Renal cortical epithelial cell (primary cell): ENCODE measurements at places on chromosomes 4 and X.

GRCh38 chr4:59671037-59671436 is 1529.1 kb upstream of the ADGRL3 start:
- no peak for DNase-seq

DNA sequence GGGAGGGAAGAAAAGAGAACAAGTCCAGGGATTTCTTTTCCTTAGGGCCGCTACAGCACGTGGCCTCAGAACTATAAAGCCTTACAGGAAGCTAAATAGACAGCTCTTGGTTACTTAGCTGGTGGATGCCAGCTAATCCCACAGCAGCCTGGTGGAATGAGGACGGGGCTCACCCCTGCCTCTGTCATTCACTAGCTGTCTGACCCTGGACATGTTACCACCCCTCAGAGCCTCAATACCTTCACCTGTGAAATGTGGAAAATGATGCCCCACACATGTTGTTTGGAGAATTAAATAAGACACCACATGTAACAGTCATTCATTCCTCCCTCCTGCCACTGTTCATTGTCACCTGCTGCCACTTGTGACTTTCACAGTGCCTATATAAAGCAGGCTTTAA is 15.7 kb downstream of the CCKAR start:
- DNase-seq: no peak

DNA sequence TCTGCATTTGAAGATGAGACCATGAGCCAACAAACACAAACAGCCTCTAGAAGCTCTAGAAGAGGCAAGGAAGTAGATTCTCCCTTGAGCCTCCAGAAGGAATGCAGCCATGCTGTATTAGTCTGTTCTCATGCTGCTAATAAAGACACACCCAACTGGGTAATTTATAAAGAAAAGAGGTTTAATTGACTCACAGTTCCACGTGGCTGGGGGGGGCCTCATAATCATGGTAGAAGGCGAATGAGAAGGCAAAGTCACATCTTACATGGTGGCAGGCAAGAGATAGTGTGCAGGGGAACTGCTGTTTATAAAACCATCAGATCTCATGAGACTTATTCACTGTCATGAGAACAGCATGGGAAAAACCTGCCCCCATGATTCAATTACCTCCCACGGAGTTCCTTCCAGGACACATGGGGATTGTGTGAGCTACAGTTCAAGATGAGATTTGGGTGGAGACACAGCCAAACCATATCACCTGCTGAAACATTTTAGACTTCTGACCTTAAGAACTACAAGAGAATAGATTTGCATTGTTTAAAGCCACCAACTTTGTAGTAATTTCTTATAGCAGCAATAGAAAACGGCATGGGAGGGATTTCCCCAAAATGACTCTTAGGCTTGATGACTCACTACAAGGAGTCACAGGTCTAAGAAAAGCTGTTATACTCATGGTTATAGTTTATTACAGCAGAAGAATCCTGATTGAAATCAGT is 284.4 kb upstream of the SFRP2 start:
- DNase-seq: peak; percentile 87

DNA sequence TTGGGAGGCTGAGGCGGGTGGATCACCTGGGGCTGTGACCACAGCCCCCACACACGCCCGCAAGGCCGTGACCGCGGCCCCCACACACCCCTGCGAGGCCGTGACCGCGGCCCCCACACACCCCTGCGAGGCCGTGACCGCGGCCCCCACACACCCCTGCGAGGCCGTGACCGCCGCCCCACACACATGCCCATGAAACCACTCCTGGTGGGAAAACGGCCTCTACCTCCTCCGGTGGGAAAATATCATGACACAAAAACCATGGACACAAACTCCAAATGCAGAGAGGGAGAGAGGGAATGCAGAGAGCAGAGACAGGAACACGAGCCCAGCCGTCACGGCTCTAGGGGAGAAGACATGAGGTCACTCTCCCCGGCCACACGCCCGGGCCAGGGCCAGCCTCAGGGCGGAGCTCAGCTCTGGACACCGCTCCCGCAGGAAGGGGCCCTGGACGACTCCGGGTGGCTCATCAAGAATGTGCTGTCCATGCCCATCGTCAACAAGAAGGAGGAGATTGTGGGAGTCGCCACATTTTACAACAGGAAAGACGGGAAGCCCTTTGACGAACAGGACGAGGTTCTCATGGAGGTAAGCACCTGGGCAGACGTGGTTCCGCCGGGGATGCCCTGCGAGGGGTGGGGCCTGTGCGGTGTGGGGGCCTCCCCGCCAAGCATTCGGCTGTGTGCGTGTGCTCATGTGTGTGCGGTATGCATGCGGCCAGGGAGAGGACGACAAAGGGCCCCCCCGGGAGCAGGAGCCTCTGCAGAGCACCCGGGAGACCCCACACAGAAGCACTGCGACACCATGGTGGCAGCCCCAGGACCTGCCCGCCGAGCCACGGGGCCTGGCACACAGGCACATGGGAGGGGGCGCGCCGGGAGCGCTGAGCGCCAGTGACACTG is 17.4 kb downstream of the ATP5ME start:
- no peak for DNase-seq

DNA sequence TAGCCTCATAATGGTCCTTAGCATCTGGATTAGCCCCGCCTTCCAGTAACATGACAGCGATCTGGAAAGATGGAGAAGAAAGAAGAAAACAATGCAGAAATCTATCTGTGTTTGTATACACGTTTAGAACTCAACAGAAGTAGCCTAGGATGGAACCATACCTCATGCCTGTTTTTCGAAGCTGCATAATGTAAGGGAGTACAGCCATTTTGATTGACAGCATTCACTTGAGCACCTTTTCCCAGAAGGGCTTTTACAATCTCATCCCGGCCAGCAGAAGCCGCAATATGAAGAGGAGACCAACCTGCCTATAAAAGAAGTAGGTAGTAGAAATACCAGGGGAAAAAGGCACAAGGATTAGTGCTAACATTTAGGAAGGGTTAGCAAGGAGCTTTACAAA is 3.5 kb downstream of the PSMD10 start:
- DNase-seq: no peak

GRCh38 chr4:94453391-94453963 is 1.7 kb downstream of the PDLIM5 start:
- peak; percentile 64 for DNase-seq

- no peak for DNase-seq
Measured at GRCh38 chrX:776061-776460, 145.5 kb downstream of the SHOX start.

- DNase-seq: no peak
Measured at GRCh38 chrX:42073448-42073847, 150.1 kb upstream of the CASK start.

- DNase-seq: no peak
Measured at GRCh38 chrX:135087867-135088266, 32.5 kb downstream of the ETDB start.

- DNase-seq: peak; percentile 41
Measured at GRCh38 chr4:31362756-31363155, 642.6 kb downstream of the PCDH7 start.

DNA sequence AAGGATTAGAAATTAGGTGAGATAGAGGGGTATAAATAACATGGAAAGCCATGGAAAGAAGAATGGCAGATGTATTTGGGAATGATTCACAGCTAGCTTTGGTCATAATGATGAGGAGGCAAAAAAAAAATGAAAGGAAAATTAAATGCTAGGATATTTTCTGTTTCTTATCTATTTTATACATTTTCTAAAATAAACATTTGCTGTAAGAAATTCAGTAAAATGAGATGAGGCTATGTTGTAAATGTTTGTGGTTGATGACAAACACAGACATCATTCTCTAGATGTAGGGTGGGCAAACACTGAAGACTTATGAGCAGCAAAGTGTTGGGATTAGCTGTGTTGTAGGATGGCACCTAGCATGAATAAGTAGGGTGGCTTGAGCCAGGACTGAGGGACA is 407.1 kb downstream of the IL15 start:
- DNase-seq: peak; percentile 14

DNA sequence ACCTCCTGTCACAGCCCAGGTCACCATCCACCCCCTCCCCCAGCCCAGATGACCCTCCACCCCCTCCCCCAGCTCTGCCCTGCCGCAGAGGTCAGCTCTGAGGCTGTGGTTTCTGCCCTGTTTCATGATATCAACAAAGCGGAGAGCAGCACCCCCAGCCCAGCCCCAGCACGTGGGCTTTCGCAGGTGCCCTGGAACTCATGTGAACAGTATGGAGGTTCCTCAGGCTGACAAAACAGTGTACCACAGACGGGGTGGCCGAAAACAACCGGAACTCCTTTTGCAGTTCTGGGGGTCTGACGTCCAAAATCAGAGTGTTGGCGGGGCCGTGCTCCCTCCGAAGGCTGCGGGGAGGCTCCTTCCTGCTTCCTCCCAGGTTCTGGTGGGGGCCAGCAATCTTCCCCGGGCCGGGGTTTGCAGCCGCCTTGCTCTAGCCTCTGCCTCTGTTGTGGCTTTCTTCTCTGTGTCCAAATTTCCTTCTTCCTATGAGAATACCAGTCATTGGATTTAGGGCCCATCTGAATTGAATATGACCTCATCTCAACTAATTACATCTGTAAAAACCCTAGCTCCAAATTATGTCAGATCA is 7.9 kb upstream of the PSAPL1 start:
- DNase-seq: no peak

GRCh38 chr4:162126729-162127128 is 37.1 kb downstream of the FSTL5 start:
- no peak for DNase-seq

DNA sequence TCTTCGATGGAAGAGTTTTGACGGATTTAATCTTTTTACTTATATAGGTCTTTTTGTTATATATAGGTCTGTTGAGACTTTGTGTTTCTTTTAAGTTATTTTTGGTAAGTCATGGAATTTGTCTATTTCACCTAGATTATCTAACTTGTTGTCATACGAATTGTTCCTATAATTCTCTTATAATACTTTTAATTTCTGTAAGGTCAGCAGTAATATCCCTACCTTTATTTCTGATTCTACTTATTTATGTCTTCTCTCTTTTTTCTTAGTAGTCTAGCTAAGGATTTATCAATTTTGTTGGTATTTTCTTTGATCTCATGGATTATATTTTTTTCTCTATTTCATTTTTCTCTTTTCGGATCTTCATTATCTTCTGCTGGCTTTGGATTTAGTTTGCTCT is 11.6 kb downstream of the SAP30 start:
- no peak for DNase-seq

- peak; percentile 23 for DNase-seq
Measured at GRCh38 chr4:170243662-170244288, 154.0 kb upstream of the AADAT start.

DNA sequence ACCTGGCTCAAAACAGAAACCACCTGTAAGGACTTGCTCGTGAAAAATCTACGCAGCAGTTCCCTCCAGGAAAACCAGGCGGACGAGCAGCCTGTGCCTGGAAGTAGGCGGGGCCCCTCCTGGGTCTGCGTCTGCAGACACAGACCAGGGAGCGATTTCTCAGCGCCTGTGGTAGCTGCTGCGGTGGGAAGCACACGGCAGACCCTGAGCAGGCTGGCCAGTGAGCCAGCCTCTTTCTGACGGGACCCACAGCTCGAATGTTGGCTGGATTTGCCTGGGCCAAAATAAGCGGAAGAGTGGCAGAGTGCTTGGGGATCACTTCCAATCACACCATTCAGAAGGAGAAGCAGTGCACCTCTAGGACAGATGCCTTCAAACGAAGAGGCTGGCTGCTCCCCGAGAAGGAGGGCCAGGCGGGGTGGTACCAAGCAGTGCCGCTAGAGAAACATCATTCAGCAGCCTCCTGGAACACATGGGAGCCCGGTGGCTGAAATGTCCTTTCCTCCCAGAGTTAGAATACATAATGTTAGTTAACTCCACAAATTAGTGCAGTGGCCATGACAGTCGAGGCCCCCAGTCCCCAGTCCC is 85.9 kb downstream of the GATB start:
- DNase-seq: peak; percentile 27

DNA sequence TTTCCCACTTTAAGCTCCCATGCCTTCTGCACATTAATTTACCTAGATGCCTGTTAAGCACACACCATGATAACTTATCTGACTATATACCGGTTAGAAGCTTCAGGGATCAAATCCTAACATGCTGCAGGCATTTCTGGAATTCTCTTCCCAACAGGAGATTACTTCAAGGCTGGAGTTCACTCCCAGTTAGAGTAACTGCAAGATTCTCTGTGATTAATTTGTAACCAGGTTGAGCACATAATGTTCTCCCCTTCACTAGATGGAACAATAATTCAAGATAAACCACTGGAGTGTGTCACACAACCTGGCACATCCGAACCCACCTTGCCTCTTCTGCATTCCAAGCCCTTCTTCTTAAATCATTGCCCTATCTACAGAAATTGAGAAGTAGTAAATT is 11.8 kb upstream of the UGT2A3 start:
- DNase-seq: peak; percentile 96

DNA sequence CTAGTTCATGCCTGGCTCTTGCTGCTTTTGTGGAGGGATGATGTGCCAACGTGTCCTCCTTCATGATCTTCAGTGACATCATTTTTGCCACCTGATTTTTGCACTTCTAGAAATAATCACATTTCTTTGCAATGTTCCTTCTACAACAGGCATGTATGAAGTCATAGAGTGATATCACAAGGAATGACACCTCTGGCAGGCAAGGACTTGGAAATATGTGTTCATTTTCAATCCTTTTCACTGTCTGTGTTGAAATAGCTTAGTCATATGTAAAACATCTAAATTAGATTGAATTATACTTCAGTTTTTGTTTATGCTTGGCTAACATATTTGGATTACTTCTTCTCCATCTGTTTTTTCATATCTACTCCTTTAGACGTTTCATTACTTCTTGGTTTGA is 221.2 kb upstream of the STK26 start:
- DNase-seq: no peak

DNA sequence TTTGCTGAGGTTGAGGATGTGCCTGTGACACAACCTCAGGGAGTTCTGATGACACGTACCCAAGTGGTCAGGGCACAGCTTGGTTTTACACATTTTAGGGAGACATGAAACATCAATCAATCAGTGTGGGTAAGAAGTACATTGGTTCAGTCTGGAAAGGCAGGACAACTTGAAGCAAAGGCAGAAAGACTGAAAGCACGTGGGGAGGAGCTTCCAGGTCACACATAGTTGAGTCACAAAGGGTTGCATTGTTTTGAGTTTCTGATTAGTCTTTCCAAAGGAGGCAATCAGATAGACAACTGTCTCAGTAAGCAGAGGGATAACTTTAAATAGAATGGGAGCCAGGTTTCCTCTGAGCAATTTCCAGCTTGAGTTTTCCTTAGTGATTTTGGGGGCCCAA is 1910.0 kb upstream of the AGA start:
- DNase-seq: no peak
